ENCODE measurements at places on chromosomes 11 and 22. TPM values are rescaled to one million over a fixed set of nuclear protein-coding genes. Genes with fewer than 3 reads are reported as not detected.

The APOL5 gene
- total RNA-seq, result not detected

The BIK gene
- not detected for total RNA-seq

The CFL1 gene
- 334 TPM for total RNA-seq

The TMEM191C gene
- 0.74 TPM for total RNA-seq

GRCh38 chr22:48712558-48713271 lies 1115.0 kb downstream of the BRD1 start:
- DNase-seq, result no peak

- DNase-seq, result peak; percentile 27
These were observed 75.7 kb upstream of the SUSD2 start for GRCh38 chr22:24105631-24106030.

- DNase-seq, result peak; percentile 83
These were observed 23.4 kb downstream of the KRTAP5-5 start for GRCh38 chr11:1652771-1653540.

DNA sequence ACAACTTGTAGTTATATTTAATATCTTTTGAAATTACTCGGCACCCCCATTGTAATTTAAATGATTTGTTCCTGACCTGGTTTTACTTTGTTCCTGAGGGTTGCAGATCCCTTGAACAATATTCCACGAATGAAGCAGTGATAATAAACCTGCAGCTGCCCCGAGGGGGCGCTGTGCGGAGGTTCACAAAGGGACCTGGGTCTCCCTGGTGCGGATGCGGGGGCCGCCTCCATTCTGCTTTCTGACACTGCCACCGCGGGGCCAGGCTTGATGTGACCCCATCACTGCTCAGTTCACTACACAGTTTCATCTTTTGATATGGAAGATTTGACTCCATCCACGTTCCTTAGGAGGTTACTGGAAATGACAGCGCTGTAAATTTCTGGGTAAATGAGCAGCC lies 62.9 kb upstream of the PRODH start:
- no peak for DNase-seq

GRCh38 chr22:23383491-23384361 lies 196.4 kb downstream of the IGLL1 start:
- no peak for DNase-seq

- no peak for DNase-seq
These were observed 838.7 kb upstream of the API5 start for GRCh38 chr11:42473106-42473505.

- no peak for DNase-seq
These were observed 11.7 kb downstream of the POU2AF3 start for GRCh38 chr11:111310088-111310487.

- no peak for DNase-seq
These were observed 16.4 kb upstream of the TESMIN start for GRCh38 chr11:68767672-68768071.

GRCh38 chr22:37716708-37717107 lies 19.9 kb downstream of the TRIOBP start:
- DNase-seq, result no peak

GRCh38 chr11:117816151-117816741 lies 8.3 kb downstream of the FXYD2 start:
- no peak for DNase-seq

- DNase-seq, result no peak
These were observed 70.1 kb upstream of the MYOD1 start for GRCh38 chr11:17649261-17649660.

- no peak for DNase-seq
These were observed 174.8 kb downstream of the BUD13 start for GRCh38 chr11:116598036-116598435.

GRCh38 chr11:720642-721246 lies 14.7 kb downstream of the EPS8L2 start:
- DNase-seq, result peak; percentile 43

GRCh38 chr11:127000981-127001380 lies 411 bp upstream of the KIRREL3 start:
- DNase-seq, result no peak

DNA sequence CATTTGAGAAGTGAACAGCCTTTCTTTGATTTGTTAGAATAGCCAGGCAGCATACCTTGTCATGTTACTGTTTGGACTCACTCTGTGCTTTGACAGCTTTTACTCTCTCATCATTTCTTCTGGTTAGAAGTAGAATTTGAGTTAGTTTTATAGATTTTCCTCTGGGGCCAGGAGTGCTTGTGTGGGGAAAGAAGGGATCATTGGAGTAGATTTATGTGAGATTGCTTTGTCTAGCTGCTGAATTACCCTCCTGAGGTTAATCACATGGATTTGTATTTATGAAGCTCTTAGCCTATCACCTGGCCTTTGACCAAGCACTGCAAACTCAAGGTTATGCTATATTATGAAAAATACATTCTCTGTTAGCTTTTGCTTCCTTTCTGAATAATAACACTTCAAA lies 54.3 kb downstream of the SWAP70 start:
- DNase-seq, result no peak

DNA sequence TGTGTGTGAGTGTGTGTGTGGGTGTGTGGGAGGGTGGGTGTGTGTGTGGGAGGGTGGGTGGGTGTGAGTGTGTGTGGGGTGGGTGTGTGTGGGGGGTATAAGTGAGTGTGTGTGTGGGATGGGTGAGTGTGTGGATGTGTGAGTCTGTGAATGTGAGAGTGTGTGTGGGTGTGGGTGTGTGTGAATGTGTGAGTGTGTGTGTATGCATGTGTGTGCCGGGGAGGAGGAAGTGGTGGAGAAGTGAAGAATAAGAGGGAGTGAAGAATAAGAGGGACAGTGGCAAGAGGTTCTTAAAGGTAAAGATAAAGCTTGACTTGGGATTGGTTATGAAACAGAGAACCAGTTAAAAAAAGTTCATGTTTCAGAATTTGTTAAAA lies 54.0 kb downstream of the PRR5L start:
- no peak for DNase-seq

GRCh38 chr11:44670794-44671193 lies 56.0 kb upstream of the TSPAN18 start:
- no peak for DNase-seq

DNA sequence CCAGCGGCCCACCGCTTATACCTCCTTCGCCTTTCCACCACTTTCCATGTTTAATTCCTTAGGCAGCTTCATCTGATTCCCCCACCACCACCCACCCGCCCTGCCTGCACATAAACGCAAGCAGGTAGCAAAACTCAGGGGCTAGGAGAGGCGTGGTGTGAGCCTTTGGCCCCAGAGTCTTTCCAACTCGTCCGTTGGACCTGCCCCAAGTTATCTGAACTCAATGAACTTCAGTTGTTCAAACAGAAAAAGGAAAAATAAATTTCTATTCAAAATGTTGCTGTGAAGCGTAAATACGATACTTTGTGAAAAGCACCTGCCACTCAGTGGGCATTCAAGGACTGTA lies 814 bp upstream of the CDON start:
- no peak for DNase-seq

GRCh38 chr11:15072551-15073143 lies 746 bp upstream of the CALCB start:
- no peak for DNase-seq

GRCh38 chr11:43212279-43212678 lies 99.5 kb upstream of the API5 start:
- no peak for DNase-seq
